ENCODE measurements at places on chromosomes 11 and 22.
A peak's percentile ranks its signal among the peaks of the same experiment; 100 is the strongest.

- no peak for DNase-seq
Observed at GRCh38 chr22:43476341-43476740, 64.5 kb downstream of the MPPED1 start.

GRCh38 chr11:122115524-122116379, at the start of gene BLID:
Gene BLID (minus strand): TSS chr11:122116215. CDS start chr11:122115922, 293 bp downstream.
- peak; percentile 86 for DNase-seq

DNA sequence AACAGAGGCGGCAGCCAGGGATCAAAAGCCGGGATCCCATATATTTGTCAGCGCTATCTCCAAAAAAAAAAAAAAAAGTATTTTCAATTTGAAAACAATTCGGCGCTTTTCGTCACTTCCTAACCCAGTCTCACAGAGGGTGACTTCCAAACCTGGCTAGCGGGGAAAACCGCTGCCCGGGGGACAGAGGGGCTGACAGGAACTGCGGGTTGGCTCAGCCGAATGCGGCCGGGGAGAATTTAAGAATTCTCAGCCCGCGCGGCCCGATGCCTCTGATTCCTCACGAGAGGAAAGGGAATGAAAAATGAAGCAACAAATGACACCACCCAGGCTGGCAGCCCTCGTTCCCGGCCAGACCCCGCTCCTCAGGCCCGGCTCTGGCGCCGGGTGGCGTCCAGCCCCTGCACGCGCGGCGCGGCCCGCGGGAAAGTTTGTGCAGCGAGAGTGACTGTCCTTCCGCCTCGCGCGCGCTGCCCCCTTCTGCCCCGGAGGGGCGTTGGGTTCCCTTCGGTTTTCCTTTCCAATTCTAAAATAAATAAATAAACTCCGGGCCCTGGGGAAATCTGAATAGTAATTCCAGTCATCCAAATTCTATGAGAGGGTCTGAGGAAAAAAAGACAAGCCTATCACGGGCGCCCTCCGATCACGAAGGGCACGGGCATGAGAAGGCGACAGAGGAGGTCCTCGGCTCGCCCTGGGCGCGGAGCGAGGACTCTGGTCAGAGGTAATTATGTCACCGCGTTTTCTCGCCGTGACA, 4.8 kb upstream of the PAX6 start:
- DNase-seq = no peak

- DNase-seq = no peak
Observed at GRCh38 chr11:8997451-8997850, 6.3 kb downstream of the NRIP3 start.

- DNase-seq = peak; percentile 59
Observed at GRCh38 chr11:68470304-68470811, 9.8 kb downstream of the PPP6R3 start.

GRCh38 chr22:25069758-25070481, 117.4 kb downstream of the KIAA1671 start:
- DNase-seq = no peak

DNA sequence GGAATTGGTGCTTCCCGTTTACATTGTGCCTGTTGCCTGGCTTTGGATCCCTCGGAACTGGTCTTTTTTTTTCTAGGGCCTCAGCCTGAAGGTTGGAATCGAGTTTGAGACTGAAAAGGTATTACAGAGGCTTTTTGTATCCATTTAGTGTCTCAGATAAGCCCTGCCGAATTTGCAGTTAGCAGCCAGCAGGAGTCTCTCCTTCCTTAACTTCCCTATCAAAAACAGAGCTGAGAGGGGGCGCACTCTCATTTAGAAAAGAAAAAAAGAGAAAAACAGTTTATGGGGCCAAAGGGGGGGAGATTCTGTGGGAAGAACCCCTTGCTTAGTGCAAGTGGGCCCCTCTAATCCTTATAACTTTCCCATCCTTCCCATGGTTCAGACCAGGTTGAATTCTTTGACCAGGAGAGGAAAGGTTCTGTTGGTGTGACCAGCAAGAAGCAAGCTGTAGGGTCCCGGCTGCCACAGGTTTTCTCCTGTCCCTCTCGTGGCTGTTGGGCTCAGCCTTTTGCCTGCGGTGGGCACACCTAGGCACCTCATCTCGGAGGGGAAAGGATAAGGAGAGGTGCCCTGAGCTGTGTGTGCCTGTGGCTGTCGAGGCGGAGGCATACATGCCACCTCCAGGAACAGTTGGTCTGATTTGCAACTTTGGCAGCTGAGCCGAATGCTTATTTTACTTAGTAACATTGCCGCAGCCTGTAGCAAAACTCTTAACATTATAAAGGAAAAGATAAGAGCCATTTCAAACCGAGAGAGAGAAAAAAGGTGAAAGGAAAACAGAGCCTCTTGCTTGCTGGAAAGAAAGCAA, 565.0 kb upstream of the CNTN5 start:
- no peak for DNase-seq

DNA sequence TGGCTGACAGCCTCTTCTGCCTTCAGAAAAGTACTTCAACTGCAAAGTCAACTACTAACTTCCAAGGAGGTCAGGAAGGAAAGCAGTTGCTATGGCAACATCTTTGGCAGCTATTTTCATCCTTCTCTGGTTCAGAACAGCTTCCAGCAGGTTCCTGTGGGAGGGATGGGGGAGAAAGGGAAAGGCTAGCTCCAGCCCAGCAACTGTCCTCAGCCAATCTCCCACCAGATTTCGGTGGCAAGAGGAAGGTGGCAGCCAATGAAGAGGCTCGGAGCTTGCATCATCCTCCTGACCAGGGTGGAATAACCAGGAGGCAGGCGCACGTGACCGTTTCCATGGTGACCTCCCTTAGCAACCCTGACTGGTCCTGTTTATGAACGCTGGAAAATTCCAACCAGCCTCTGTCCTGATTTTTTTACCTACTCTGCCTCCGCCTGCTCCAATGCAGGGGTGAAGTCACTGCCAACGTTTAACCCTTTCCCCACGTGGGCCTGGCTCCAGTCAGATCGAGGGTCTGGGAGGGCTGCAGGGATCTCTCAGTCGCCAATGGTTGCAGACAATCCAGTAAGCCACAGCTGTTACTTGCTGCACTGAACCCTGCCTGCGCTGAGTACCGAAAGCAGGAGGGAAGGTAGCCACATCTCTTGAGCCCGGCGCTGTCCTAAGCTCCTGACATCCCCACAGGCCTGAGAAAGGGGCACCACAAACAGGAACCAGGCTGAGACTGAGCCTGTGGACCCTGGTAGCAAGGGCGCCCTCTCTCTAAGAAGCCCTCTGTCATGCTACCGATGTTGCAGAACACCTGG, 11.2 kb upstream of the MALAT1 start:
- DNase-seq = peak; percentile 100

DNA sequence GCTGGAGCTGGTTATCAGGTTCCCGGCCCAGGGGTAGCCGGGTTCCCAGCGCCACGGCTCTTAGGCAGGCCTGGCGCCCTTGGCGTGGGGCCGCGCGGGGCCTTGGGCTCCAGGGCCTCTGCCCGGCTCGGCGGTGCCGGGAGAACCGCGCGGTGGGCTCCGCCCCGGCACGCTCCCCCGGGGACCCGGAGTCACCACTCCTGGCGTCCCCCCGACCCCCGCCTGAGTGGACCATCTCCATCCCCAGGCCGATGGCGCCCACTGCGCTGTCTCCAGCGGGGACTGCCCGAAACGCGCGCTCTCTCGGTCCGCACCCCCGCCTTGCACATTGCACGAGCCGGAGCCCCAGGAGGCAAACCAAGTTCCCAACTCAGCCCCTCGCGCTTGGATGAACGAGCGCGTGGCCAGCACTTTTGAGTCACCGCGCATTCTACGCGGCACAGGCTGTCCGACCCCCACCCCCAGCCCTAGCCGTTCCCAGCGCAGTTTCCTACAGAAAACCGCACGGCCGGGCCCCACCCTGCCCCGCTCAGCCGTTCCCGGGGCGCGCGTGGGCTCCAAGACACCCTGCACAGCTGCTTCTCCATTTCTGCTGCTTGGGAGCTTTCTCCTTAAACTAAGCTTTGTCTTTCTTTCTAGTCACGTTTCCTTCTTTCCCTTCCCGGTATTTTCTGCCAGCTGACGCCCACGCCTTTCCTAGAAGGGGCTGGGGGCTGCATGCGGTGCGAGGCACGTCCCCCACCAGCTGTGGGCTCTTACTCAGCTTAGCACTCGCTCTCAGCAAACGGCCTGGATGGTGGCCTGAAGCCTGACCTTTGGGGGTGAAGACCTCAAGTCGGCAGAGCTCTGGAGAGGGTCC, 650 bp upstream of the CHID1 start:
- no peak for DNase-seq

- DNase-seq = no peak
Observed at GRCh38 chr11:63672936-63673539, 1.9 kb upstream of the ATL3 start.

DNA sequence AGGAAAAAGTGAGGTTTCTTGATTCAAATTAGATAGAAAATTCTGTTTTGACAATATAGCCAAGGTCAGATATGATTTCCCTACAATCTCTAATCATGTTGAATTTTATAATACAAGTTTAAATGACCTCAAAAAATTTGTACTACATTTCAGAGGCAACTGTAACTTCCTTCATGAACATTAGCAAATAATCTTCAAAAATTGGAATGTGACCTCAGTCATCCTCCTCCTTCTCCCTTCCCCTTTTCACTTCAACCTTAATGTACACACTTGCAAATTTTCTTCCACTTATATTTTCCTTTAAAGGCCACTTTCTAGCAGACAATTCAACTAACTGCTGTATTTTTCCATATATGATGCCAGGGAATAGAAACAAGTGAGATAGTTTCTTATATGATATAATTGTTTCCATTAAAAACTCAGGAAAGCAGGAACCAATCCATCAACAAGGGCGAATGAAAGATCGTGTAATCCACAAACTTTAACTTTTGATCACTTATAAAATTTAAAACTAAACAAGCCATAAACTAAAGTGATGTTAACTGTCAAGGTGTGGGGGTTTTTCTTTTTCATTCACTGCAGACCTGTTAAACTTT, 60.3 kb downstream of the MAML2 start:
- no peak for DNase-seq

- DNase-seq = peak; percentile 88
Observed at GRCh38 chr11:82719361-82720105, 14.1 kb downstream of the FAM181B start.

GRCh38 chr11:46298699-46299433, 21.4 kb downstream of the CREB3L1 start:
- no peak for DNase-seq

DNA sequence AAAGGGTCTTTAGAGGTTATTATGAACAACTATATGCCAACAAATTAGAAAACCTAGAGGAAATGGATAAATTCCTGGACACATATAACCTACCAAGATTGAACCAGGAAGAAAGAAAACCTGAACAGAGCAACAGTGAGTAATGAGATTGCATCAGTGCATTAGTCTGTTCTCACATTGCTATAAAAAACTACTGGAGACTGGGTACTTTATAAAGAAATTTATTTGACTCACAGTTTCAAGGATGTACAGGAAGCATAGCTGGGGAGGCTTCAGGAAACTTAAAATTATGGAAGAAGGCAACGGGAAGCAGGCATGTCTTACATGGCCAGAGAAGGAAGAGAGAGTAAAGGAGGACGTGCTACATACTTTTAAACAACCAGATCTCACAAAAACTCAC, 70.8 kb upstream of the GNAZ start:
- DNase-seq = no peak

GRCh38 chr22:49826603-49827270, 936 bp downstream of the BRD1 start:
- DNase-seq = no peak

DNA sequence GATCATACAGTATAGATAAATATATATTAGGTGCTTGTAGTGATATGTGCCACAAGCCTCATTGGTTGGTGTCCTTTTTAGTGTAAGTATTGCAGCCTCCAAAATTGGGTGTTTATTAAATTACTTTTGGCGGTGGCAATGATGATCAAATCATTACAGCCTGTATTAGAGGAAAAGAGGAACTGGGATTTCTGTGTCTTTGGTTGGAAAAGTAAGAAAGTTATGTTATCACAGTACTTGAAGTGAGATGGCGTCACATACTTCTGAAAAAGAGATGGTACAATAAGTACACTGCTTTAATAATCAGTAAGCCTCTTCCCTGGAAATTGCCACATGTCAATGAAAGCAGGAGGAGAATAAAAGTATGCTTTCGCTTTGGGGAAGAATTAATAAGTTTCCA, 523 bp upstream of the MPZL3 start:
- DNase-seq = no peak

GRCh38 chr22:37455896-37456295, 28.6 kb upstream of the ELFN2 start:
- no peak for DNase-seq
